NCI-H1930 (cell line): ENCODE measurements at places on chromosomes 3 and 15.

- DNase-seq = no peak
Observed at GRCh38 chr3:20130106-20130505, 55.9 kb downstream of the SGO1 start.

GRCh38 chr3:44130249-44130648 is 111.4 kb upstream of the TOPAZ1 start:
- no peak for DNase-seq

- no peak for DNase-seq
Observed at GRCh38 chr3:42347928-42348327, 62.5 kb downstream of the LYZL4 start.

GRCh38 chr3:177146646-177147045 is 50.6 kb downstream of the TBL1XR1 start:
- DNase-seq = no peak

- DNase-seq = no peak
Observed at GRCh38 chr3:183491923-183492848, 63.3 kb downstream of the KLHL6 start.

DNA sequence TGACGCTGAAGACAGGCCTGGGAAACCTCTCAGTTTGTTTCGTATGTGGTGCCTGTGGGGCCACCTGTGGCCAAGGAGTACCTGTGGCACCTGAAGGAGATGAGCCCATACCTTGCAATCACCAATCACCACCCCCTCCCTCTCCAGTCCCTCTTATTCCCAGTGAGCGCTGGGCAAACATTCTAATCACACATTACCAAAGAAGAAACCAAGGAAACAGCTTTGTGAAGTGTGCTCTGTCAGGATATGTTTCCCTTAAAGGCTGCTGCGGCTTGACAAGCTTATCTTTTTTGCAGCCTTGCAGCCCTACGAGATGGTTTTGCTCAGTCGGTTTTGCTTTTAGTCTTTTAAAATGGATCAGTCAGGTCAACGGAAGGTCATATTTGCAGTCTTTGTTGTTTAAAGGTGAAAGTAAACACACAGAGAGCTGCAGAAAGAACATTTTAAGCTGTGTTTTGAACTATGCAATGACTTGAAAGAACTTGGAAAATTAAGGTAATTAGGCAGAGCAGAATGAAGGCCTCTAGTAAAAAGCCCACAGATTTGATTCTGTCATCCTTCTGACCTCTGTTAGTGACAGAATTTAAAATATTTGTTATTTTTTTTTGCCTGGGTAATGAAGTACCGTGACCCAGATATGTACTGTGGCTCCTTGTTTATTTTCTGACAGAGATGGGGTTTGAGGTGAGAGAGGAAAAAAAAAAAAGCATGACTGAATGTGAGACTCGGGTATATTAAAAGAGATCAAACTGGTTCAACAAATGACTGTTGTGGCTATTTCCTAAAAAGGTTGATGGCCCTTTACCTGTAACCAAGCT is 461.4 kb downstream of the NSUN3 start:
- no peak for DNase-seq

GRCh38 chr15:55861115-55861514 is 118.2 kb upstream of the PRTG start:
- DNase-seq = no peak

DNA sequence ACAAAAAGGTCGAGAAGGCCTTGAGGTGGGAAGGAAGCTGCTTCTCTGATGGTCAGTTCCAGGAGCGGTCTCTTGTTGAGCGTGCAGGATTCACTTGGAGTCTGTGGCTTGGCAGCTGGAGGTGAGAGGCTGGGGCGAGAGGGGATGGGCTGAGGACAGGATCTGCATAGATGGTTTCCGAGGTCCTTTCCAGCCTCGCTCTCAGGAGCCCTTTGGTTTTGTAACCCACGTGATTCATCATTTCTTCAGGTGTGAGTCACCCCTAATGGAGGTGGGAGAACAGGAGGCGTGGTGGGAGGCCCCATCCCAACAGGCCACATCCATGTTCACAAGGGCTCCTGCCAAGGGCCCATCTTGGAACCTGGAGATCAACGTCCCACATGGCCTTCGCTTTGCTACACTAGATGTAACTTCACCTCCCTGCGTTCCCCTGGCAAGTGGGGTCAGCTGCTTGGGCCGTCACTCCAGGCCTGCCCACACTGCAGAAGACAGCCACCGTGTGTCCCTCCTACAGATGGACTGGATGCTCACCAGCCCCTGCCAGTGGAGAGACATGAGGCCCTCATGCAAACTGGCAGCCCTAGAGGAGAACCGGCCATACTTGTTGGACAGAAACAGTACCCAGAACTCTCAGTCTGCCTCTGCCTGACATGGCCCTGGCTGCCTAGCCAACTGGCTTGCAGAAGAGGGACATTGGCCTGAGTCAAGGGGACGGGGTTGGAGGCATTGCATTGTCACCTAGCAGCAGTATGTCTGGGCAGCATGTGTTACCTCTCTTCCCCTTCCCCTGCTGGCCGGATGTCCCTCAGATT is 1.6 kb upstream of the PCSK6 start:
- DNase-seq = no peak

GRCh38 chr3:148084931-148085330 is 612.8 kb upstream of the AGTR1 start:
- DNase-seq = no peak

- DNase-seq = no peak
Observed at GRCh38 chr3:27607370-27607769, 114.8 kb downstream of the EOMES start.

DNA sequence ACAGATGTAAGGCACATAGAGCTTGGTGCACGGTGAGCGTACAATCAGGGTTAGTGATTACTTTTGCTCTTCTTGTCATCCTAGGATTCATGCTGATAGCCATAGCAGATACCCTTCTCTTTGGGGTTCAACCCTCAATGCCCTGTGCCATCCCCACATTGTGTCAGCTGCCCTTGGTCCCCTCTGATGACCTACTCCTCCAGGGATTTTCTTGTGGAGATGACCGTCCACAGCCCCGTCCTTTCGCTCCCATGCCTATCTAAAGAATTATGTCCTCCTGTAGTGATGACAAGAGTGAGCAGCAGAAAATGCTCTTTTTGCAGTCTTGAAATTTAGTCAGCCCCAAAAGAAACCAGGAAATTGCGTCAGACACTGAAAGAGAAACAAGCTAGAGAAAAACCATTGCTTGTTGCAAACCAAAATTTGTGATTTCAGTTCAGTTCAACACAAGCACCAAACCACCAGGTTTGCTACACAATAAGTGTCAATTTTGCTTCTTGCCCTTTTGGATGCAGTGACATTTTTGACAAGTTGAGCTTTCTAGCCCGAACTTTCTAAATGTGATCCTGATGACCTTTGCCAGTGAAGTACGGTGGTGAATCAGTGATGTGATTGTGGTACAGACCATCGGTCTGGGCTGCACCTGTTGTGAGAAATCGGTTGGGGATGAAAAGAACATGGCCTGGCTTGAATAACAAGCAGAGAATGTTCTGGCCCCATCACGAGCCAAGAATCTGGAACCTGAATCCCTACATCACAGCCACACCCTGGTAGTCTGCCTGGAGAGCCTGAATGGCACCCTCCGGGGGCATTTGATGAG is 41.3 kb downstream of the CMTM7 start:
- DNase-seq = no peak

GRCh38 chr3:152797751-152798432 is 37.0 kb upstream of the P2RY1 start:
- no peak for DNase-seq

DNA sequence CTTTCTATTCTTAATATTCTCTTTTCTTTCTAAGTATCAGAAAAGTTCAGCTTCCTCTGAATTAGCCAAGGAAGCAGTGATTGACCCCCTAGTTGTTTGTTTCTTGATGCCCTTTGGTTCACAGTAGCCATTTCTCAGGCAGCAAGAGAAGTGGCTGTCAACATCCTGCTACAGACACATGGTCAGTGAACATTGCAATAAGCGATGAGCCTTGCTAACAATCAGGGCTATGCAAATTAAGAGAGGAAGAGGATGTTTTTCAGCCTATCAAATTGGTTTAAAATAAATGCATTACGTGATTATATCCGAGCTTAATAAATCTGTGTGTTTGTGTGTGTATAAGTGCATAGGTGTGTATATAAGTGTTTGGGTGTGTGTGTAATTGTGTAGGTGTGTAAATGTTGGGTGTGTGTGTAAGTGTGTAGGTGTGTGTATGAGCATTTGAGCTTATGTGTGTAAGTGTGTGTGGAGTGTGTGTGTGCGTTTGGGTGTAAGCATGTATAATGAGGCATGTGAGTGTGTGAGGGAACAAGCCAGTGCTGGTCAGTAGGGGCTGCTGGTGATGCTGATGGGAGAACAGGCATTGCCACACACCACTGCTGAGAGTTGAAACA is 78.1 kb upstream of the XCR1 start:
- no peak for DNase-seq

DNA sequence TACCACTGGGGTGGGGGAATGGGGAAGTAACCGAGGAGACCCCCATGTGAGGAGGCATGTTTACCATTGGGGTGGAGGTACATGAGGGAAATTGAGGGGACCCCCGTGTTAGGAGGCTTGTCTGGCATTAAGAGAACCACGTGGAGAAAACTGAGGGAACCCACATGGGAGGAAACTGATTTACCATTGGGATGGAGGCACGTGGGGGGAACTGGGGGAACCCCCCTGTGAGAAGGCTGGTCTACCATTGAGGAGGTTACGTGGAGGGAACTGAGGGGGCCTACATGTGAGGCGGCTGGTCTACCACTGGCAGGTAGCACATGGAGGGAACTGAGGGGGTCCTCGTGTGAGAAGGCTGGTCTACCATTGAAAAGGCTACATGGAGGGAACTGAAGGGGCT is 159.4 kb downstream of the FBLN2 start:
- no peak for DNase-seq

DNA sequence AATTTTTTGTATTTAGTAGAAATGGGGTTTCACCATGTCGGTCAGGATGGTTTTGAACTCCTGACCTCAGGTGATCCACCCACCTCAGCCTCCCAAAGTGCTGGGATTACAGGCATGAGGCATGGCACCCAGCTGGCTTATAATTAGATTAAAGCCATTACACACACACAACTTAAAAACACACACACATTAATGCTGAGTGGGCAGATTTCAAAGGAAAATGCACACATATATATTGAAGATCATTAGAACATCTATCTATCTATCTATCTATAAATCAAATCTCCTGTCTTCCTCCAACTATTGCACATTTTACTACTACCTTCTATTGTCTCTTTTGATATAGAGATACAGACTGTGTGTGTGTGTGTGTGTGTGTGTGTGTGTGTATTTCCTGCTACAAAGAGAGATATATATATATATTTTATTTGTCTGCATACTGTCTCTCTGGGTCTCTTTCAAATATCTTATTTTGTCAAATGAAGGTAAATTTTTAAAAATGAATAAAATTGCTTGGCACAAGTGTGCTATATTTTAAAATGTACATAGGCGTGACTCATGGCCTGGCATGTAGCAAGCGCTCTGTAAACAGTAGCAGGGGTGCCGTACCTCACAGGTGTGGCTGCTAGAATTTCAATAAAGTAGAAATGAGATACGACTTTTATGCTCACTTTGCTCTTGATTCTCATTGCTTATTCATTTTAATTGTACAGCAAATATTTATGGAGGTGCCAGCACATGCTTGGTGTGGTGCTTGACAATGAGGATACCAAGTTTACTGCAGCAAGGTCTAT is 655.8 kb downstream of the AGBL1 start:
- no peak for DNase-seq

- DNase-seq = no peak
Observed at GRCh38 chr3:109353057-109353456, 15.7 kb upstream of the DPPA4 start.

DNA sequence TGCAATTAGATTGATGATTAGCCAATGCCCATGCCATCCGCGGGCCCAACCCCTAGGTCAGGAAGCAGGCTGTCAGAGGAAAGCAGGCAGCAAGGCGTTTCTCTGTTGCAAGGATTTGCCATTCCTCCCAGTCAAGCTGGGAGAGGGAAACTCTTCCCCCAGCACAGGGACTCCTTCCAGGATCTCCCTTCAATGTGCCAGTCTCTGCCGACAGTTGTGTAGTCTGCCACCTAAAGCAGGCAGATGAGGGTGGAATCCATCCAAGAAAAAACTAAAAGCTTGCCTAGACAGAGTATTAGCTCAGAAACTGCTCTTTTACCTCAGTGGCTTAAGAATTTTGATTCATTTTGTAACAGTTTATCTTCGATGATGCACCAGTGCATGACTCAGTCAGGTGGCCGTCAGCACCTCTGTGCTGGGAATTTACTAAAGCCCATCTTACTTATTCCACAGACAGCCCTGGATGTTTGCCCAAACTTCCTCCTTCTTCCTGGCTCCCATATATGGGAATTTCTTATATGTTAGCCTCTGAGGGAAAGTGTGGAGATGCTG is 501.5 kb upstream of the THBS1 start:
- DNase-seq = no peak

DNA sequence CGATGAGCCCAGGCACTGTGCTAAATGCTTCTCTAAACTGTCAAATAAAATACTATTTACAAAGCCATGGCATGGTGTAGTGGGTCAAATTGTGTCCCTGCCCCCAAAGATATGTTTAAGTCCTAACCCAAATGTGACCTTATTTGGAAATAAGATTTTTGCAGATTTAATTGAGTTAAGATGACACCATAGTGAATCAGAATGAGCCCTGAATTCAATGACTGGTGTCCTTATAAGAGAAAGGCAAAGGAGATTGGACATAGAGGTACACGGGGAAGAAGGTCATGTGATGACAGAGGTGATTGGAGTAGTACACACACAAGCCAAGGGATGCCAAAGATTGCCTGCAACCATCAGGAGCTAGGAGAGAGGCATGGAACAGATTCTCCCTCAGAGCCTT is 121.6 kb upstream of the VEPH1 start:
- no peak for DNase-seq
